A549 treated with Hydrocortisone at 1 μM for 4 hours (cell line): ENCODE measurements at places on chromosomes 3 and 15. TPM values are rescaled to one million over a fixed set of nuclear protein-coding genes. Genes with fewer than 3 reads are reported as not detected.

Gene AADAC
- total RNA-seq, result 10.7 to 12.8 TPM (median 12.1 TPM) in 5 replicates

Gene FBXO22
- 67.9 to 82.8 TPM (median 79.4 TPM) in 5 replicates for total RNA-seq

Gene GOLGA8J
- 0.16 TPM in 1 of 5 replicates, not detected in the others for total RNA-seq

Gene COMMD4
- 172 to 202 TPM (median 183 TPM) in 5 replicates for total RNA-seq

Gene OXTR
- total RNA-seq, result 9.0 to 11.6 TPM (median 9.7 TPM) in 5 replicates

Gene FBXL22
- 0.15 to 0.76 TPM (median 0.25 TPM) in 5 replicates for total RNA-seq

Gene BCL2A1
- total RNA-seq, result 9.5 to 12.8 TPM (median 10.3 TPM) in 5 replicates

Gene U2SURP
- total RNA-seq, result 67.6 to 117 TPM (median 80.3 TPM) in 5 replicates

Gene GYG1
- 33.1 to 45.4 TPM (median 34.7 TPM) in 5 replicates for total RNA-seq

Gene TSC22D2
- total RNA-seq, result 16.0 to 21.2 TPM (median 17.8 TPM) in 5 replicates

Gene COLQ
- 0.25 to 0.53 TPM (median 0.29 TPM) in 5 replicates for total RNA-seq

Gene OSTN
- total RNA-seq, result not detected in 5 replicates

Gene LRRN1
- not detected in 5 replicates for total RNA-seq

Gene ILDR1
- total RNA-seq, result not detected in 5 replicates

Gene CHST13
- 0.28 to 1.1 TPM (median 0.83 TPM) in 5 replicates for total RNA-seq

Gene RASGRP1
- 0.24 to 0.53 TPM (median 0.37 TPM) in 5 replicates for total RNA-seq

Gene IL20RB
- 0.67 to 1.6 TPM (median 0.97 TPM) in 5 replicates for total RNA-seq

Gene NR1I2
- not detected in 5 replicates for total RNA-seq

Gene CNTN3
- not detected in 5 replicates for total RNA-seq

Gene VGLL4
- total RNA-seq, result 30.7 to 35.2 TPM (median 33.3 TPM) in 5 replicates

Gene BCL6
- 10.6 to 15.2 TPM (median 14.0 TPM) in 5 replicates for total RNA-seq

Gene B3GALNT1
- 0.10 to 0.27 TPM (median 0.23 TPM) in 5 replicates for total RNA-seq
